Hematopoietic multipotent progenitor cell (in vitro differentiated cells): ENCODE measurements at places on chromosomes 1 and 21.

DNA sequence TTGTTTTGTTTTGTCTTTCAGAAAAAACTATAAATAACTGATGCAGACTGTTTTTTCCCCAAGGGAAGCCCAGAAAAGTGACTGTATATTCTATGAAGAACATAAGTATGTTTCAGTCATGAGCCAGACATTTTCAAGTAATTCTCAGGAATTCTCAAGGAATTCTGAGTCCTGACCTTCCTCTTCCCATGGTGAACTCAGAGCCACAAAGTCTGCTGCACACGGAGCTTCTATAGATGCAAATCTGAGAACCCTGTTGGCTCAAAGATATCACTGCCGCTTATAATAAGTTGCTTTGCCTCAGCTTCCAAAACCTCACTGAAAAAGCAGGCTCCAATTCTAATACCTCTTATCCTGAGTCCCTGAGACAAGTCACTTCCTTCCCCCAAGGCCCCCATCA lies 418.5 kb upstream of the RUNX1 start:
- DNase-seq = no peak

- no peak for DNase-seq
These were observed 85.3 kb upstream of the ARHGAP29 start for GRCh38 chr1:94322696-94323095.

DNA sequence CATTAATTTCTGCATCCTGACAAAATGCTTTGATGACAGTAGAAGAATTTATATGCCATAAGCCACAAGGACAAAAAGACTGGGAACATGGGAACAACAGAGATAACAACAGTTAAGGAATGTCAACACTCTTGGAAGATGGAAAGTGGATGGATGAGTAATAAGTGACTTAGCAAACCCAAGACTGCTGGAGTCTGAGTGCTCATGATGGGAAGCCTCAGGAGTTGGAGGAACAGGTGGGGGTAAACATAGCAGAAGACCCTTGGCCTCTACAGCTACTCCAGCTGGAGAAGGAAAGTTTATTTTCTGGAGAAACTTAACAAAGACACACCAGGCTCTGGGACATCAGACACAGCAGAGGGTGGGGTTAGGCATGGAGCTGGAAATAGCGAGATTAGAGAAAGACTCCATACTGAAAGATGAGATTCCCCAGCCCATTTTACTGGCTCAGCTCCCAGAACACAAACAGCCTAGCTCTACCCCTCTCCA lies 13.6 kb downstream of the G0S2 start:
- no peak for DNase-seq

DNA sequence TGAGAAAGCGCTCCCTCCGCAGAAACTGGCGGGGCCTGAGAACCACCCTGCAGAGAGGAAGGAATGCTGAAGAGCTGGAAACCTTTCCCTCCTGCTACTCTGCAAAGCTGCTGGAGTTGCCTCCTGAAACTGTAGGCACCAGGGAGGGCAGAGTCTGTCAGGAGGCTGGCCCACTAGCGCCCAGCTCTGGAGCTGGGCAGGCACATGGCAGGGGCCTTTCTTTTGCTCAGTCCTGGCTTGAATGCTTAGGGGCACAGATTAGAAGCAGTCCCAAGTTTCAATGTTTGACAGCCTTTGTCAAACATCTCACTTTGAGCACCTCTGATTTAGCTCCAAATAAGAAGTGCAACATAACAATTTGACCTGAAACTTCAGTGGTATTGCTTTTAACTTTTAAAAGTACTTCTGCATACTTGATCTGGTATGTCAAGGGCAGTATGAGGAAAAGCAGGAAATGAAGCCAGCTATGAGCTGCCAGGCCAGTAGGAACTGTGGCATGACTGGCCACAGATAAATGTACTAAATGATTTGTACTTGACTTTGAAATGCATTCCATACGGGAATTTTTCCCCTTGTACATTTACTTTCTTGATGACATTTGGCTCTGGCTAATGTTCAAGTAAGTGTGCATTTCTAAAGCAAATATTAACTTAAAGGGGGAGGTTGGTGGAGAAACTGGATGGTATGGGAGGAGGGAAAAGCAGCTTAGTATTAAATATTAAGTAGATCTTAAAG lies 7.2 kb downstream of the C1orf116 start:
- no peak for DNase-seq

DNA sequence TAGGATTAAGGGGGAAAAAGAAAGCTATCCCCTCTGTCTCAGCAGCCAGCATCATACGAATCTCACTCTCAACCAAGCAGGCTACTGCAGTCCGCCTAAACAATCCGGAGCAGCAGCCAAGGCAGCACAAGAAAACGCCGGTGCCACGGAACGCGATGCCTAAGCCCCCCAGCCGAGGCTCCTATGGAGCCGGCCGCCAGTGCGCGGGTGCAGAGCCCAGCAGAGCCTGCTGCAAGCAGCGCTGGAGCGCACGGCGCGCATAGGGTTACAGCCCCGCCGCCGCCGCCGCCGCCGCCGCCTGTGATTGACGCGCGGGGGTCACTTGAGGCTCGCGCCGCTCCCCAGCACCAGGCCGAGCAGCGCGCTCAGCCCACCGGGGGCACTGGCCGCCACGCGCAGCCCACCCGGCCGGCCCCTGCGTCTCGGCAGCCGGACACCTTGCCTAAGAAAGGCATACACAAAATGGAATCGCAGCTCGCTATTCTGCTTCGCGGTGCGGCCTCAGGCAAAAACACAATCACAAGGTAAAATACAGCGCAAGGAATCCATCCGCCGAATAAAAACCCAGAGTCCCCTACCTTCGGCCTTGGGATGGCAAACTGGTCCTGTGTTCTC lies 780 bp downstream of the HIVEP3 start:
- no peak for DNase-seq

GRCh38 chr1:25806418-25806817 lies 6.4 kb downstream of the SELENON start:
- DNase-seq = no peak

DNA sequence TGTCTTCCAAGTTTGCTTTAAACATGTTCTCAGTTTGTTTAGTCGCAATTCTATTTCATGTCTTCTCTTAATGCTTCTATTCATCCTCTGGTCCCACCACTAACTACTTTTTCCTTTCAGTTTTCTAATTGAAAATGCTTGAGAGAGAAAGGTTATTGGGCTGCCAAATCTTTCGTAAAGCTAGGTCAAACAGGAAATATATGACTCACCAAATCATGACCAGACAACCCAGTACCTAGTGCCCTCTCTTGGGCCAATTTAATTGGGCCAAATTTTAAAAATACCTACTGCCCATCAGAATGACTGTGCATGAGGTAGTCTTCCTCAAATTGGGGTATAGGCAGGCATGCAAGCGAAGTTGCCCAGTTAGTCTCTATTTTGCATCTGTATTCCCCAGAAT lies 295.4 kb upstream of the PBX1 start:
- DNase-seq = no peak

DNA sequence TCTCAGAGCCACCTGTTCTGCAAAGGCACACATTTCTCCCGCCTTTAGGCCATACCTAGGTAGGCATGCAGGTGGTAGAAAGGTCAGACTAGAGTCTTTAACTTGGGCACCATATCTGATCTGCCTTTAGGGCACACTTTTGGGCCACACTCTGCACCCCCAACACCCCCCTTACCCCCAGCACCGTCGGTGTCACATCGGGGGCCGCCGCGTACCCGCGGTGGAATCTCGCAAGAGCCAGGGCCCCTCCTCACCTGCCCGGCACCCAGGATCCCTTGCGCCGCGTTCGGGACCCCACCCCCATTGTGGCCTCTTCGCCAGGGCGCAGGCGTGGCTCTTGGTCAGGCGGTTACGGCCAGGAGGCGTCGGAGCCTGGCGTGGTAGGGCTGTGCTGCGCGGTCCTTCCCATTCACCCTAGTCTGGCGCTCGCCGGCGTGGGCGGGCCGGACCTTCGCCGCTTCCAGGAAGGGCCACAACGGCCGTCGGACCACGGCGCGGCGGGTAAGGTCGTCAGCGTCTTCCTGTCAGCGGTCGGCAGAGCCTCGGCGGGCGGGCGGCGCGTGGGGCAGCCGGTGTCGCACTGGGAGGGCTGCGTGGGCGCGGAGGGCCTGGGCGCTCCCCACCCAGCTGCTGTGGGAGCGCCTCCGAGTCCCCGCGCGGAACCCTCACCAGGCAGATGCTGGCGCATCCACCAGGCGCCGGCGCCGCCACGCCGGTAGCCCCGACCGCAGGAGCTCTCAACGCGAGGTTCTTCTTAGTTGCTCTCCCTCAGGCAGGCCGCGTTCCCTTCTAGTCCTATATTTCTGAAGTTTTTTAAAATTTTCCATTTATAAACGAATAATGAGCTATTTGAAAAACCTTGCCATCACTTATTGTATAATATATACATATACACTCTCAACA lies at the start of gene DNAH14:
TSS of gene DNAH14 (plus strand) at position 341 of the 903 bp plus-strand sequence. CDS start 23,028 bp downstream, outside the sequence.
- DNase-seq = peak; percentile 46

DNA sequence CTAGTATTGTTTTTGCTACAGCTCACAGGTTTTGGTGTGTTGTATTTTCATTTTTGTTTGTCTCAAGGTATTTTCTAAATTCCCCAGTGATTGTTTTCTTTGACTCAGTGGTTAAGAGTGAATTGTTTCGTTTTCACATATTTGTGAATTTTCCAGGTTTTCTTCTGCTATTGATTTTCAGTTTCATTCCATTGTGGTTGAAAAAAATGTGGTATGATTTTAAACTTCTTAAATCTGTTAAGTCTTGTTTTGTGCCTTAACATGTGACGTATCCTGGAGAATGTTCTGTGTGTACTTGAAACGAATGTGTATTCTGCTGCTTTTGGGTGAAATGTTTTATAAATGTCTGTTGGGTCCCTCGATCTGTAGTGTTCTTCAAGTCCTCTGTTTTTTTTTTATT lies 117.9 kb downstream of the KIF26B start:
- no peak for DNase-seq

- no peak for DNase-seq
These were observed 58.4 kb downstream of the FHAD1 start for GRCh38 chr1:15305468-15305770.

- DNase-seq = no peak
These were observed 6.9 kb downstream of the COL11A1 start for GRCh38 chr1:103101399-103101798.

DNA sequence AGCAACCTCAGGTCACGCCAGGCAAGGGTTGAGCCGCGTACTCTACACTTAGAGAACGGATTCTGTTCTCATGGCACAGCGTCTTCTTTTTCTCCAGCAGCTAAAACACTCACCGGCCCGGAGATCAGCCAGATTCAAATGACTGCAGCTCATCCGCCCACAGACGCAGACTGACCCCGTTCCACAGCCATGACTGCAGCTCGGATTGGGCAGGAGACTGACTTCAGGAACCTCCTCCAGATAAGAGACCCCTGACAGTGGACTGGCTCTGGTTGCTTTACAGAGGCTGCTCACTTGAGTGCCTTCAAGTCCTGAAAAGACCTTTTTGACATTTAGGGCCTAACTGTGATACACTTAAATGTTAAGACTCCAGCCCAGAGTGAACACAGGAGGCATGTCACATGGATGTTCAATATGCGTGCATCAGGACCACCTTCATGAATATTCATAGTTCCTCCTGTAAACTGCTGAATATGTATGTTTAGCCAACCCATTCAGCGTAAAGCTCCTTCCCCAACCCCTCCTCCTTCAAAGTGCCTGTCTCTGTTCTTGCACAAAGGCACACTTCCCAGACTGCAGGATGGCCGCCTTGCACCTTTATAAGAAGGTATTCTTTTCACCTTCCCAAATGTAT lies 42.6 kb downstream of the BACE2 start:
- DNase-seq = no peak

- DNase-seq = no peak
These were observed 21.7 kb upstream of the FNBP1L start for GRCh38 chr1:93426181-93426580.
